Activated CD4-positive, alpha-beta T cell treated with anti-CD3 and anti-CD28 coated beads, Interleukin-2, amount 50 U/mL, for 24 hours (primary cell): ENCODE measurements at places on chromosomes 1 and 21.

DNA sequence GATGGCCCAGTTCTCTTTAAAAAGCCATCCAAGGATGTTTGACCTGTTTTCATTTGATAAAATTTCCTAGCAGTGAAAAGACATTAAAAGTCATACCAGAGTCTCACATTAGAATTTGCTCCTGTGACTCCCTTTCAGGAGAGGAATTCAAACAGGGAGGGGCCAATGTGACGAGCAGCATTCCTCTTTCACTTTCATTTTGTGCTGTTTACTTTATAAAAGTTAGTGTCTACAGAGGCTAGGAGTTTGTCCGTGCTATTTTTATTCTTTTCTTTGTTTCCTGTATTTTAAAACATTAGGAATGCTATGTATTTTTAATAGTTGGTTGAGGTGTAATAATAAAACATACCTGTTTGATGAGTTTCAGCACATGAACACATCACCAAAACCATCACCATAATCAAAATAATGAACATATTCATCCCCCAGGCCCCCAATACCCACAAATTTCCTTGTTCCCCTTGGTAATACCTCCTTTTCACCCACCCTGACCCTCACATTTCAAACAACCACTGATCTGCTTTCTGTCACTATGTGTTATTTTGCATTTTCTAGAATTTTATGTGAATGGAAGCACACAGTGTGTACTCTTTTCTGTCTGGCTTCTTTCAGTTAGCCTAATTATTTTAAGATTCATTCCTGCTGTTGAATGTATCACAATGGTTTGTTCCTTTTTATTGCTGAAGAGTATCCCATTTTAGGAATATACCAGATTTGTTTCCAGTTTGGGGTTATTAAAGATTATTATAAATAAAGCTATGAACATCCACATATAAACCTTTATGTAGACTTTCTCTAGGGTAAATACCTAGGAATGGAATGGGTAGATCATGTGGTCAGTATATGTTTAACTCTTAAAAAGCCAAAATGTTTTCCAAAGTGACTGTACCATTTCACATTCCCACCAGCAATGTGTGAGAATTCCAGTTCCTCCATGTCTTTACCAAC is 129.5 kb downstream of the TENT5C start:
- DNase-seq, result peak; percentile 25

DNA sequence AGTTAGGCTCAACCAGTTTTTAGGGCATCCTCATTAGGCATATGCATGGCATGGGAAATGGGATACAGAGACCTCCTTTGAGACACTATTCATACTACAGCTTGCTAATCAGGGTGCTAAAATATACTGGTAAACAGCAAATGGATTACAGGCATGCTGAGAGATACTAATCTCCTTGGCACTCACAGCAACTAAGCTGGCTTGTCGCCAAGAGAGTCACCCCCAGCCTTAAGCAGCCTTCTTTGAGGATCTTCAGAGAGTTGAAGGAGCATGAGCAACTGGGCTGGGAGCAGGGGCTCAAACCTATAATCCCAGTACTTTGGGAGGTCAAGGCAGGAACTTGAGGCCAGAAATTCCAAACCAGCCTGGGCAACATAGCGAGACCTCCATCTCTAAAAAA is 120.1 kb upstream of the NR5A2 start:
- DNase-seq, result no peak

- DNase-seq, result no peak
These were observed 41.3 kb downstream of the TBCE start for GRCh38 chr1:235408503-235408960.

GRCh38 chr1:95561346-95561745 is 327.3 kb downstream of the RWDD3 start:
- no peak for DNase-seq

DNA sequence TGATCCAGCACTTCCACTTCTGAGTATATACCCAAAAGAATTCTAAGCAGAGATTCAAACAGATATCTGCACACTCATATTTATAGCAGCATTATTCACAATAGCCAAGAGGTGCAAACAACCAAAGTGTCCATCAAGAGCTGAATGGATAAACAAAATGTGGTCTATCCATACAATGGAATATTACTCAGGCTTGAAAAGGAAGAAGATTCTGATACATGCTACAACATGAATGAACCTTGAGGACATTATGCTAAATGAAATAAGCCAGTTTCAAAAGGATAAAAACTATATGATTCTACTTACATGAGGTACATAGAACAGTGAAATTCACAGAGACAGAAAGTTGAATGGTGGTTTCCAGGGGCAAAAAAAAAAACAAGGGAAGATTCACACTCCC is 88.9 kb downstream of the CCDC185 start:
- no peak for DNase-seq

- peak; percentile 54 for DNase-seq
These were observed 87.6 kb upstream of the DUSP10 start for GRCh38 chr1:221829327-221830015.

GRCh38 chr1:167094690-167095089 is 815 bp downstream of the STYXL2 start:
- DNase-seq, result no peak

GRCh38 chr1:11026903-11027302 is 14.4 kb downstream of the TARDBP start:
- no peak for DNase-seq

GRCh38 chr21:35116777-35117176 is 67.7 kb upstream of the RUNX1 start:
- DNase-seq, result no peak

DNA sequence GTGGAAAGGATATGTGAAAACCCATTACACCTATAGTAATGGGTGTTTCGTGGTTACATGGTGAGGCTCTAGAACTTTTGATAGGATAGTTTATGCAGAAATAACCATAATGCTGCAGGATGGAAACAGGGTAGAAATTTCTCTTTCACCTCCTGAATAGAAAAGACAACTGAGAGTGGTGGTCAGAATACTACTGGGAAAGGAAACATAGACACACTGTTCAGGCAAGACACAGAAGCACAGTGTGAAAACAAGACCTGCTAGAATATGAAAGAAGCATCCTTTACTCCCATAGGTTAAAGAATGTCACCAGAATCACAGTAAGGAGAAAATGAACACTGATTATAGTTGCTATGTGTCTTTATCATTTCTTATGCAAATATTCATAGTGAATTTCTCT is 496.6 kb downstream of the DPYD start:
- no peak for DNase-seq

GRCh38 chr21:17466166-17466565 is 46.7 kb upstream of the CXADR start:
- no peak for DNase-seq

DNA sequence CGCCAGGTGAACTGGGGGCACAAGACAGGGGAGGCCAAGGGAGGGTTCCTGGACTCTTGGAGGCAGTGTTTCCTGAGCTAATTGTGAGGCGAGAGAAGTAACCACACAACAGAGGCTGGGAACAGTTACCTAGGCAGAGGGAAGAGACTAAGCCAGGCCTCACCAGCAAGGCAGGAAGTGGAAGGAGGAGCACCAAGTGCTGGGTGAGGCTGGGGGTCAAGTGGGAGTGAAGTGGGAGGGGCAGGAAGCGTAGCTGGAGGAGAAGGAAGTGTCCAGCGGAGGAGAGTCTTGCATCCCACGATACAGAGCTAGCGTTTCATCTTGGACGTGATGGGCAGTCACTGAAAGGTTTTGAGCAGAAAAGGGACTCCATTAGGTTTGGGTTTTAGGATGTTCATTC is 48.3 kb upstream of the CAPZB start:
- DNase-seq, result no peak

- no peak for DNase-seq
These were observed 6.7 kb upstream of the SLC19A1 start for GRCh38 chr21:45548711-45549491.

DNA sequence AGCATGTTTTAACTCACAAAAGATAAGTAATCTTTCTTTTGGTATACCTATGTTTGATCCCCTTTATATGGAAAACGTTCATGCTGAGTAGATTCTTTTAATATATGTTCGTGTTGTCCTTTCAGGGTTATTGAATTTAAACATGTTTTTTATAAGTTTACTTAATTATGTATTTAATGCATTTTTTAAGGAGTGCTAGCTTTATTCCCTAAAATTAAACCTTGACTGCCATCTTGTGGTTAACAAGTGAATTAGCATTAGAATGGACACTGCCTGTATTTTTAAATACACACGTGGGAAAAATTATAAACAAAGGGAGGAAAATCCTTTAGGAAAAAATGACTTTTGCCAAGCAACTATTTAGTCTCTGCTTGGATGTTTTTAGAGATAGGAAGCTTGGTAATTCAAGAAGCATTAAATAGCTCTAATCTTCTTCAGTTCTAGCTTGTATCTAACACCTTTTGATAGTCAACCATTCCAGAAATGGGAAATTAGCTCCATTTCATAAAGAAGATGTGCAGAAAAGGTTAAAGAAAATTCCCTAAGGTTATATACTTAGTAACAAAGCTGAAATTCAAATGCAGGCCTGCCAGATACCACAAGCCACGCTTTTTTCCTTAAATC is 43.0 kb downstream of the UBE2U start:
- no peak for DNase-seq

DNA sequence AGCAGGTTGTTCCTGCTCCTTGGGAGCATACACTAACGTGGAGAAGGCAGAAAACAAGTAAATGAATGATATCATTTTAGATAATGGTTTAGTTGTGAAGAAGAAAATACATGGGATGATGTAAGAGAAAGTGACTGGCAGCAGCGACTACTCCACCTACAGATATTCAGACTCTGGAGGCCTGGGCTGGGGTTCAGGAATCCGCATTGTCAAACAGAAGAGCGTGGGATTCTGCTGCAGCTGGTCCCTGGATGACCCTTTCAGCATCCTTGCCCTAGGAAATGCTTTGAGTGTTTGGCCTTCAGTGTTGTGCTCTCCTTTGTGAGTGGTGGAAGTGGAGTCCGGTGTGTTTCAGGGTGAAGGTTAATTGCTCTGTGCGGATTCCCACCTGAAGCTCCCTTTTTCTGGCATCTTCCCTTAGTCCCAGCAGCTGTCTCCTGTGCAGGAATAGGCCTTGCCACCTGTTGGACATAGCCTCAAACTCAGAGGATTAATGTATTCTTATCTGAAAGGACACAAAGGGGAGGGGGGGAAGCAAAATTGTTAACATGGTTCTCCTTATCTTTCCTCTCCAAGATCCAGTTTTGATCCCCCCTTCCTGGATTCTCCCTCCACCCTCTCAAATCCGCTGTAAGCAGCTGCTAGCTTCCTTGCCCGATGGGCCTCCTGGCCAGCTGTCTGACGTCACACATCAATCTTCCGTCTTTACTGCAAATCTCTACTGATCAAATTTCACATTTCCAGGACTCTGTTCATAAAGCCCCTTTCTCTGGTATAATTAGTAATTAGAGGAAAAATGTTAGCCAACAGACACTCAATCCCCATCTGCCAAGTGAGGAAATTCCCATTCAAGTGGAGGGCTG is 68.3 kb upstream of the SPAG17 start:
- DNase-seq, result no peak

GRCh38 chr1:170326186-170326585 is 180.4 kb downstream of the NTMT2 start:
- no peak for DNase-seq

GRCh38 chr1:46362158-46362557 is 21.6 kb downstream of the NSUN4 start:
- no peak for DNase-seq

DNA sequence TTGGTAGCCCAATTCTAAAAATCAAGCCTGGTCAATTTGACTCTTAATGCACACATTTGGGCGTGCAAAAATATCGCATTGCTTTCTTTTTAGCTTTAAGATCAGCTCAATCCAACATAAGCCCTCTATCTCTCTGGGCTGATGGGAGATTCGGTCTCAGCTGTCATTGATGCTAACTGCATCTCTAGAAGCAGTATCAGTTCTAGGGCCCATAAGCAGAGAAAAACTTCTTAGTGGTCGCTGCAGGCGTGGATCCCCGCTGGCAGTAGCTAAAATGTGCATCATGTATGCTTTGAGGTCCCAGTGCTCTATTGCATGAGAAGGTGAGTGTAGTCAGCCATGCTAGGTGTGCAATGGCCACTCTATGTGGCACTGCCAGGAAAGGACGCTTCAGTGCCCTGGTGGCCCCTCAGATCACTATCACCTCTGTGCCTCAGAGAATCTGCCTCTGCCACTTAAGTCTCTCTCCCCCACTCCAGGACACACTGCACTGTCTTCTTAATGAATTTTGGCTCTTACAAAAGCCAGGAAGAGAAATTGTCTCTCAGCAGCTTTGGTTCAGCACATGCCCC is 79.7 kb upstream of the GADD45A start:
- DNase-seq, result no peak

GRCh38 chr1:97816927-97817326 is 103.9 kb downstream of the DPYD start:
- no peak for DNase-seq

DNA sequence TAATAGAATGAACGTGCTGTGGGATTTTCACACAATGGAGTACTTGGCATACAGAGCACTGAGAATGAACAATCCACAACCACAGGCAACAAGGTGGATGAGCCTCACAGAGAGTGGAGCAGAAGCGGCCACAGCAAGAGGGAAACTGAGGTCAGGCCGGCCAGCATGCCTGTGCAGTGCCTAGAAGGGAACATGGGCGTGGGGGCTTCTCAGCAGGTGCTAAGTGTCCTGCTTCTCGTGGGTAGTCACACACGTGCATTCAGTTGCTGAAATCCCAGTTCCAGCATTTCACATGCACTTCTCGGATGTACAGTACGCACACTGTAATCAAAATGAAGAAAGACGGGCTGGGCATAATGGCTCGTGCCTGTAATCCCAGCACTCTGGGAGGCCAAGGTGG is 33.1 kb downstream of the WDR4 start:
- no peak for DNase-seq

- DNase-seq, result no peak
These were observed 49.5 kb upstream of the DMRTB1 start for GRCh38 chr1:53409695-53410094.
